ENCODE measurements at places on chromosomes 5 and 9.

GRCh38 chr9:121368745-121369144 lies 1.3 kb downstream of the STOM start:
- DNase-seq: no peak

DNA sequence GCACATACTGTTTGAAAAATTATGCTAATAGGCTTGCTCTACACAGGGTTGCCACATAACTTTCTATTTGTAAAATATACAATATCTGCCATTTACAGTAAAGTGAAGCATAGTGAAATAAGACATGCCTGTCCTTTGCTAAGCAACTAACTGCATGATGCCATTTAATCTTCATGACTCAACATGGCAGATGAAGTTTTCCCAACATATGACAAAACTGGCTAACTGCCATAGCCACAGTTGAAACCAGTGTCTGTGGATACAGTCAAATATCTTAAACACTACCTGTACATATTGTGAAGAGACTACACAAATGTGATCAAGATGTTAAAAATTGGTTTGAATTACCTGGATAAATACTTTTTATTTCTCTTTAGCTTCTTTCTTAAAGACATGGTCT lies 3.1 kb upstream of the DMAC1 start:
- no peak for DNase-seq

- DNase-seq: no peak
These were observed 53.9 kb upstream of the TNFAIP8 start for GRCh38 chr5:119301906-119302305.

GRCh38 chr9:35481347-35481975 lies 8.4 kb upstream of the RUSC2 start:
- no peak for DNase-seq

GRCh38 chr9:2676466-2676865 lies 40.8 kb upstream of the KCNV2 start:
- no peak for DNase-seq
